ENCODE measurements at places on chromosomes 2 and 18.

GRCh38 chr2:88334418-88334817, 118.1 kb downstream of the FOXI3 start:
- no peak for DNase-seq

DNA sequence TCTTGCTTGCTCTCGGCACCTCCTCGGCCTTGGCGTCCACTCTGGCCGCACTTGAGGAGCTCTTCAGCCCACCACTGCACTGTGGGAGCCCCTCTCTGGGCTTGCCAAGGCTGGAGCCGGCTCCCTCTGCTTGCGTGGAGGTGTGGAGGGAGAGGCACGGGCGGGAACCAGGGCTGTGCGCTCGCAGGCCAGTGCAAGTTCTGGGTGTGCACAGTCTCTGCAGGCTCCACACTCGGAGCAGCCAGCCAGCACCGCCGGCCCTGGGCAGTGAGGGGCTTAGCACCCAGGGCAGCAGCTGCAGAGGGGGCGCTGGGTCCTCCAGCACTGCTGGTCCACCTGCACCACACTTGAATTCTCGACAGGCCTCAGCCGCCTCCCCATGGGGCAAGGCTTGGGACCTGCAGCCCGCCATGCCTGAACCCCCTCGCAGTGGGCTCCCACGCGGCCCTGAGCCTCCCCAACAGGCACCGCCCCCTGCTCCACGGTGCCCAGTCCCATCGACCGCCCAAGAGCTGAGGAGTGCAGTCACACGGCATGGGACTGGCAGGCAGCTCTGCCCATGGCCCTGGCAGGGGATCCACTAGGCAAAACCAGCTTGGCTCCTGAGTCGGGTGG, 411.2 kb upstream of the CHAC2 start:
- DNase-seq: no peak

GRCh38 chr2:105396254-105397024, 2.4 kb downstream of the FHL2 start:
- DNase-seq: peak; percentile 95

GRCh38 chr18:25896956-25897355, 193.5 kb downstream of the SS18 start:
- no peak for DNase-seq

- peak; percentile 47 for DNase-seq
Observed at GRCh38 chr2:229780856-229781773, 66.8 kb upstream of the DNER start.

GRCh38 chr2:46518861-46519260, 39.5 kb downstream of the TMEM247 start:
- DNase-seq: no peak

- no peak for DNase-seq
Observed at GRCh38 chr2:23926290-23926749, 603 bp downstream of the ATAD2B start.

- peak; percentile 91 for DNase-seq
Observed at GRCh38 chr2:25617948-25618646, 55.3 kb downstream of the DTNB start.
